ENCODE measurements at places on chromosomes 7 and 10. TPM values are rescaled to one million over a fixed set of nuclear protein-coding genes. Genes with fewer than 3 reads are reported as not detected.

PLPP4 gene
- 0.67 TPM for total RNA-seq

SYPL1 gene
- 81.9 TPM for total RNA-seq

LBX1 gene
- total RNA-seq: 0.18 TPM

NEUROG3 gene
- total RNA-seq: not detected

CALML3 gene
- total RNA-seq: not detected

MSMB gene
- 17.1 TPM for total RNA-seq

PON3 gene
- 49.3 TPM for total RNA-seq

- no peak for DNase-seq
Measured at GRCh38 chr7:156680281-156680680, 39.7 kb downstream of the RNF32 start.

DNA sequence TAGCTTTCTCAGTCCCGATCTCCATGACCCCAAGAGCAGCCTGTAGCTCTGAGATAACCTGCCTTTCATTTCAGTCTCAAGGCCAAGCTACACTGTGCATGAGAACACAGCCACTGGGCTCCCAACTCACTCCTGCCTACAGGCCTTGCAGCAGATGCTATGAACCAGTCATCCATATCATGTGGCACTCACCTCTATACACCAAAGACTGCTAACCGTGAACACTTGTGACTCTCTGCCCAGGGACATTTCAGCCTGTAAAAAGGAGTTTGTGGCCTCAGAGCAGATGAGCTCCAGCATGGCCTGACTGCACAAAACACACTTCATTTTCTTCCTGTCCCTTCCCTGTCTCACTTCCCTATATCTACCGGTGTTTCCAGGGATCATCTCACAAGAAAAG, 56.9 kb upstream of the NPY start:
- no peak for DNase-seq

DNA sequence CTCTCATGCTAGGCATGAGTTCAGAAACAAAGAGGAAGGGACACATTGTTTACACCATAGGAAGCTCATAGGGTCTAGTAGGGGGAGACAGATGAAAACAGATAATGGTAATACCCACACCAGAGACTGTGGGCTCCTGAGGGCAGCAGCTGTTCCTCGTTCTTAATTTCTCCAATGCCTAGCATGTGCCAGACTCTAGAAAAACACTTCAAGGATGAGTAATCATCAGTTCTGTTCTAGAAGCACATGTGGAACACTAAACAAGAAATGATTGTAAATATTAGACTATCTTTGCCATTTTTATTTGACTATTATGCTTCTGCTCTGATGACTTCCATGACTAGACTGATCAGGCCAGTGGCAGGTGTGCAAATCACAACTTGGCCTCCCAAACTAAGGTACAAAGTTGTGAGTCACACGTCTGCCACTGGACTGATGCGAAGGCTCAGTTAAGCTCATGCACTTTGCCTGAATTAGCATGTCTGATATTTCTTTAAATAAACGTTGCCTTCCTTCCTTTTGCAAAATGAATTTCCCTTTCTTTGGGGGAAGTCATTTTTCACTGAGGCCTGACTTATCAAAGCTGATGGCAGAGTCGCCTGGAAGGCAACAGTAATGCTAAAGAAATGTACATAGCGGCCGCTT, 89.2 kb upstream of the FGL2 start:
- no peak for DNase-seq

GRCh38 chr7:151820491-151821105, 56.3 kb downstream of the PRKAG2 start:
- DNase-seq: no peak

GRCh38 chr7:137395420-137395819, 51.9 kb upstream of the PTN start:
- no peak for DNase-seq

- DNase-seq: no peak
Measured at GRCh38 chr7:30852744-30853288, 58.8 kb upstream of the AQP1 start.

GRCh38 chr7:155820246-155820645, 8.0 kb upstream of the SHH start:
- no peak for DNase-seq

DNA sequence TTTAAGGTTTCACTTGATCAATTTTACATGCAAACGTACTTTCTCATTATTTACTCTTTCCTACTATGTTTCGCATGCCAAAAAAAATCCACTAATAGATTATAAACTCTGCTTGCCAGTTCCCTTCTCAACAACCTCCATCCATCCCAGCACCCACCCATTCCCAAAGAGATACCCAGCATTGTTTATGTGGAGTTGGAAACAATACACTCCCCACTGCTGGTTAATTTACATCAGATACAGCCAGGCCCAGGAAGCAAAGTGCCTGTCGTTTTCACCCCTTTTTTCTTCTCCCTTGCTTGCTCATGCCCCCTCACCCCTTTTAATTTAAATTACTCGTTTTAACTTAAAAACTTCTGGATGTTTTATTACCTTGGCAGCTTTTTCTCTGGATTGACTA, 59.9 kb downstream of the HIBADH start:
- DNase-seq: no peak

GRCh38 chr7:11623093-11623678, 208.8 kb downstream of the THSD7A start:
- no peak for DNase-seq

GRCh38 chr10:4081685-4082111, 296.7 kb upstream of the KLF6 start:
- DNase-seq: no peak

DNA sequence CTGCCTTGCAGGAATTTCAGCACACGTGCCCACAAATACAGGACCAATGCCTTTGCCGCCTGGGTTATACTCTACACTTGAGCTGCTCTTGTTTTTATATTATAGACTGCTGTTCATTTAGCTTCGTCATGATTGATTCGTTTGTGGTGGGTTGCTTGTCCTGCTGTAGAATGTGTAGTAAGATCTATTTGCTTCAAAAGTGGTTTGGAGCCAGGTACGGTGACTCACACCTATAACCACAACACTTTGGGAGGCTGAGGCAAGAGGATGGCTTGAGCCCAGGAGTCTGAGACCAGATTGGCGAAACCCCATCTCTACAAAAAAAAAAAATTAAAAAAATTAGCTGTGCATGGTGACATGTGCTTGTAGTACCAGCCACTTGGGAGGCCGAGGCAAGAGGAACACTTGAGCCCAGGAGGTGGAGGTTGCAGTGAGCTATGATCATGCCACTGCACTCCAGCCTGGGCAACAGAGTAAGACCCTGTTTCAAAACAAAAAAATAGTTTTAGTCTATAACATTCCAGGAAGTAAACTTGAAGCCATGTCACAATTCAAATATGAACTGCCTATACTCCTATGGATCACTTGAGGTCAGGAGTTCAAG, 9.0 kb upstream of the RHBDD2 start:
- DNase-seq: no peak

GRCh38 chr10:131079314-131079713, 232.2 kb downstream of the TCERG1L start:
- no peak for DNase-seq

DNA sequence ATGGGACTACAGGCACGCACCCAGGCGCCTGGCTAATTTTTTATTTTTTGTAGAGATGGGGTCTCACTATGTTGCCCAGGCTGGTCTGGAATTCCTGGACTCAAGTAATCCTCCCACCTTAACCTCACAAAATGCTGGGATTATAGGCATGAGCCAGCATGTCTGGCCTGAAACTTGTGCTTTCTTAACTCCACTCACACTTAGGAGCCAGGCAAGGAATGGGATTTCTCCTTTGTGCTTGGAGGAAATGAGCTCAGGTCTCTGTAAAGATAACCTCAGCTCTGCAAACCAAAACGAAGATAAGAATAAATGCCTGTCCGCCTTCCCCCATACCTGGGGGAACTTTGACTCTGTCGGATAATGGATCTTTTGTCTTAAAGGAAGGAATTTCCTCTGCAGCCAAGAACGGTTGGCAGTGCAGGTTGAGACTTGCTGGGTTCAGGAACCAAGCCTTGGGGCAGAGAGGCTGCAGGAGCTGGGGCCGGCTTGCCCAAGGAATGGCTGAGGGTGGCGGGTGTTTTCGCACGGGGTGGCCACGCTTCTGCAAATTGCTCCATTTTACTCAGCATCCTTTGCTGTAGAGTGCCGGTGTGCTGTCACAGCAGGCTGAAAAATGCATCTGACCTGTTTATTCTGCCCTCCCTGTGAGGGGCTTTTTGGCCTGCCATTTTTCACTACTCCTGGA, 174.2 kb downstream of the KIAA1217 start:
- DNase-seq: no peak

GRCh38 chr7:70036695-70037094, 438.4 kb downstream of the AUTS2 start:
- DNase-seq: no peak

DNA sequence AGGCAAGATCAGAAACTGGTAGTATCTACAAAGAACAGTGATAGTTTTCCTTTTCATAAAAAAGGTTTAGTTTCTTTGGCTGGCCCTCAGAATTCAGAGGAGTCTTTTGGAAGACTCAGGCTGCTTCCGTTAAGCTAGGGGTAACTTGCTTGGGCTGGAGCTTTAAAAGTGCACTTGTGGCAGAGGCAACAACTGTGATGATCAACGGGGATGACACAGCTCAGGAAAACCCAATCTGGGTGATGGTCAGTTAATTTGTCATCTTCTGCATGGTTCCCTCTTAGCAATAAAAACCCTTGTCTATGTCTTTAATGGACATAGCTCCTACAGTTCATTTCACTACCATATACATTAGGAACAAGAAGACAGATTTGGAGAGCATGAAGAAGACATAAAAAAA, 46.7 kb downstream of the SGMS1 start:
- DNase-seq: no peak

DNA sequence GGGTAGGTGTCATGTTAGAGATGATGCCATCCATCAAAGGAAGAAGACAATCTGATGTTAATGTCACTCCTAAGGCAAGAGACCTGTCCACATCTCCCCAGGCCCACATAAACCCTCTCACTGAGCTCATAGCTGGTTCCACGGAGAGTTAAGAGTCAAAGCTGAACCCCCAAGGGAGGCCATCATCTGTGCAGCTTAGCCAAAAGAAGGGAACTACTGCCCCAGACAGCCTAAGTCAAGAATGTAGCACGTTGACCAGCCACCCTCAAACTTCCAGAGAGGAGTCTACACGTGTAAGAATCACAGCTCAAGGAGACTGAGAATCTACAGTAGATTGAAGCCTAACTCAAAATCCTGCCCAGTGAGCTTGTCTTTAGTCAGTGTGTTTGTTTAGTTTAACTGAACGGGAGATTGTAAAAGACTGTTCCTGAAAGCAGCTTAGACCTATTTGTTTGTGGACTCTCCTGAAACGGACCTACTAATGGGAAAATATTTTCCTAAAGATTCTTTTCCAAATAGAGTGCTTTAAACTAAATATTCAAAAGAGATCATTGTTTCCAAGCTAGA, 192.7 kb upstream of the NFE2L3 start:
- no peak for DNase-seq

- DNase-seq: no peak
Measured at GRCh38 chr10:92897916-92898315, 49.6 kb downstream of the EXOC6 start.

- no peak for DNase-seq
Measured at GRCh38 chr7:94904982-94905381, 2.4 kb upstream of the PPP1R9A start.

GRCh38 chr10:58757352-58758065, 244.8 kb downstream of the BICC1 start:
- DNase-seq: no peak

DNA sequence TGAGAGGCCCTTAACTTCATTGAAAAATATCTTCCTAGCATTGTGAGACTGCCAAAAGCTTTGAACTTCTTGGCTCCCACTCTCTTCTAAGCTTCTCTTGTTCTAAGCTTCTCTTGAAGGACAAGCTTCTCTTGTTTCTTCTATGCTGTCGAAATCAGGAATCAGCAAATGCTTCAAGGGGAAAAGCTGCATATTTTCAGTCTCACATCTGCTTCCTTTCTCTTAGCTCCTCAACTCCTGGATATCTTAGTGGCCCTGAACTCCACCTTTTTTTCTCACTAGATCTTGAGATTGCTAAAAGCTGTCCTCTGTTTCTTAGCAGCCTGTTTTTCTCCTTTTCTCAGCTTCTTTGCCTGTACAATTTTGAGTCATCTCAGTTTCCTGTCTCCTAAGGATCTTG, 73.0 kb downstream of the NEUROD6 start:
- DNase-seq: peak; percentile 26

DNA sequence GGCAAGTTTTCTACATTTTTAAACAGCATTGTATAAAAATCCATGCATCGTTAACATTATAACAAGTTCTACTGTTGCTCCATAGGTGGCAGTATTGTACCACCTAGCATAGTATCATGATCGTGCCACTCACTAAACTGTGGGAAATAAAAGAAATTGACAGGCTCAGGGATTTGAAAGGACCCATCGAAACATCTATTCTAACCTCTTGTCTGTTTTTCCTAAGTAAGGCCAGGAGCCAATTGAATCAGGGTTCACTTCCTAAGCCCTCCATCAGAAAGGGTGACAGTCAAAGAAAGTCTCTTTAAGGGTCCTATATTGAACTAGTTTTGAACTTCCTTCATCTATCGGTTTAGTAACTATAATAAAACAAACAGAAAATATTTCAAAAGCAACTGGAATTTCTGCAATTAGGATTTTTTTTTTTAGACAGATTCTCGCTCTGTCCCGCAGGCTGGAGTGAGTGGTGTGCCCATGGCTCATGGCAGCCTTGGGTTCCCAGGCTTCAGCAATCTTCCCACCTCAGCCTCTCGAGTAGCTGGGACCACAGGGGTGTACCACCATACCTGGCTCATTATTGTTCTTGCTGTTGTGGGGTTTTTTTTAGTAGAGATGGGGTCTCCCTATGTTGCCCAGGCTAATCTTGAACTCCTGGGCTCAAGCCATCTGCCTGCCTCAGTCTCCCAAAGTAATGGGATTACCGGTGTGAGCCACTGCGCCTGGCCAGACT, 9.4 kb downstream of the HACD1 start:
- DNase-seq: no peak

GRCh38 chr7:45391618-45392451, 182.3 kb upstream of the ADCY1 start:
- no peak for DNase-seq

- DNase-seq: no peak
Measured at GRCh38 chr7:121178869-121179497, 149.8 kb upstream of the WNT16 start.

DNA sequence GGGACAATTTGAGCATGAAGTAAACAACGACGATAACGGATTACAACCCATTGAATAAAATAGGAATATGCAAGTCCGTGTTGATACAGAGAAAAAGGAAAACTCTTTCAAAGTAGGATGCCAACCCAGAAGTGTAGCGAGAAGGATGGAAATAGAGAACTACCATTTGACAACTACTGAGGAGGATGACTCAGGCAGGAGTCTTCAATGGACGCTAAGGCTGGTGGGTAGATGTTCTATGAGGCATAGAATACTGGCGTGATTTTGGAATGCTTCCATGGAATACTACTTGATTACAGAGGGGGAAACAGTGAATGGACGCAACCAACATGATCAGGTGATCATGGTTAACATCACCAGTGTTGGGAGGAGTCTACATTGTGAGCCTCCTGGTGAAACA, 828 bp upstream of the CFAP70 start:
- no peak for DNase-seq

Data from left lung (tissue), 14 donors.